ENCODE measurements at places on chromosomes 4 and X. TPM values are rescaled to one million over a fixed set of nuclear protein-coding genes. Genes with fewer than 3 reads are reported as not detected.

- DNase-seq, result no peak
- no peaks in the 10 kb centered on the region for H3K27me3 ChIP-seq
- no peak overlapping the region for H3K27ac ChIP-seq
Observed at GRCh38 chr4:1011666-1012033, 224 bp downstream of the FGFRL1 start.

The WDFY3 gene
- total RNA-seq, result 31.7 TPM

The ODAM gene
- 0.25 TPM for total RNA-seq

DNA sequence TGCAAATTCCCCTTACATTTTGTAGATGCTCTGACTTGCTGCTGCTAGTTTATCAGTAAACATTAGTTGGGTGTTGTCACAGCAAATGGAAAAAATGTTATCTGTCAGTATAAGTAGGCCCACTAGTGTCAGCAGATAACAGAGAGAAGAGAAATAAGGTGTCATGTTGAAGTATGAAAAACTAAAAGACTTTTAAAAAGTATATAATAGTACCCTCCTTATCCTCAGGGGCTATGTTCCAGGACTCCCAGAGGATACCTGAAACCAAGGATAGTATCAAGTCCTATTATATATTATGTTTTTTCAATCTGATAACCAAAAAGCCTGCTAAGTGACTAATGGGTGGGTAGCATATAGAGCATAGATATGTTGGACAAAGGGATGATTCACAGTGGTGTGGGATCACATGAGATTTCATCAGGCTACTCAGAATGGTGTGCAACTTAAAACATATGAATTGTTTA lies 11.6 kb upstream of the BMP2K start:
- no peaks in the 10 kb centered on the region for H3K36me3 ChIP-seq
- no peaks in the 10 kb centered on the region for H3K4me1 ChIP-seq
- DNase-seq, result no peak

The GPR50 gene
- not detected for total RNA-seq

DNA sequence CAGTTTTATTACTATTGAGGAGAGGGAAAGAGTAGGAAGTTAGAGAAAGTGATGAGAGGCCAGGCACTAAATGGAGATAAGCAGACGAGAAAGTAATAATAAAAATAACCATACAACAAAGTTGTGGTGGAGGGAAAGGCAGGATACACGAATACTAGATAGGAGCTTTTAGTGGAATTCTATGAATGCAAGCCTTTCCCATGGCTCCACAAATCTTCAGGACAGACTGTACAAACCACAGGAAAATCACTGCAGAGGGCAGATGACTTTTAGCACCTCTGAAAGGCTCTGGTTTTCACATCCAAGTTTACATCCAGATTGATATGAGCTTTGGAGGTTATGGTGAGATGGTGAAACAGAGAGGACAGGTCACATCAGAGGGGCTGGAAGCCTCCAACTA lies 41.5 kb downstream of the TNIP3 start:
- DNase-seq, result no peak
- no peak overlapping the region for H3K4me3 ChIP-seq
- H3K4me1 ChIP-seq, result no peaks in the 10 kb centered on the region
- H3K27me3 ChIP-seq, result no peaks in the 10 kb centered on the region

DNA sequence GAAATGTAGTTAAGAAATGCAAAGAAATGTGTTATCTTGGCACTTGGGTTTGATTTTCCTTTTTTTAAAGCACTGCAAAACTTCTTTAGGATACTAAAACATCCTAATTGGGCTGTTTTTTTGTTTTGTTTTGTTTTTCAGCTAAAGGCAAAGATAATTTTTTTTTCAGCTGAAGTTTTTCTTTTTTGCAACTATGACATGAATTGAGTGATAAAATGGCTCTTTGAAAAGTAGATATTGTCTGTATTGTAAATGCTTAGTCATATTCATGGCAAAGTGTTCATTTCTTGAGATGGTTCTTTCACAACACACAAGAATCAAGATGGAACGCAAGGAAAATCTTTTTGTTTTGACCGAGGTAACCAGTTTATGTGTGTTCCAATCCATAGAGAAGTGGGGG lies 35.1 kb downstream of the KLF3 start:
- no peak overlapping the region for H3K4me3 ChIP-seq
- H3K27ac ChIP-seq, result no peak overlapping the region
- H3K27me3 ChIP-seq, result no peaks in the 10 kb centered on the region
- H3K36me3 ChIP-seq, result peaks cover 40% of the 10 kb centered on the region

- no peaks in the 10 kb centered on the region for H3K4me1 ChIP-seq
- DNase-seq, result no peak
- H3K27ac ChIP-seq, result no peak overlapping the region
- H3K27me3 ChIP-seq, result no peaks in the 10 kb centered on the region
Observed at GRCh38 chr4:43990963-43991362, 457.6 kb downstream of the KCTD8 start.

The GCNA gene
- total RNA-seq, result 1.1 TPM

- H3K27ac ChIP-seq, result no peak overlapping the region
- H3K27me3 ChIP-seq, result no peaks in the 10 kb centered on the region
- H3K4me3 ChIP-seq, result no peak overlapping the region
- DNase-seq, result no peak
- peaks cover 22% of the 10 kb centered on the region for H3K4me1 ChIP-seq
Observed at GRCh38 chr4:153464068-153464467, 2.1 kb upstream of the TMEM131L start.

DNA sequence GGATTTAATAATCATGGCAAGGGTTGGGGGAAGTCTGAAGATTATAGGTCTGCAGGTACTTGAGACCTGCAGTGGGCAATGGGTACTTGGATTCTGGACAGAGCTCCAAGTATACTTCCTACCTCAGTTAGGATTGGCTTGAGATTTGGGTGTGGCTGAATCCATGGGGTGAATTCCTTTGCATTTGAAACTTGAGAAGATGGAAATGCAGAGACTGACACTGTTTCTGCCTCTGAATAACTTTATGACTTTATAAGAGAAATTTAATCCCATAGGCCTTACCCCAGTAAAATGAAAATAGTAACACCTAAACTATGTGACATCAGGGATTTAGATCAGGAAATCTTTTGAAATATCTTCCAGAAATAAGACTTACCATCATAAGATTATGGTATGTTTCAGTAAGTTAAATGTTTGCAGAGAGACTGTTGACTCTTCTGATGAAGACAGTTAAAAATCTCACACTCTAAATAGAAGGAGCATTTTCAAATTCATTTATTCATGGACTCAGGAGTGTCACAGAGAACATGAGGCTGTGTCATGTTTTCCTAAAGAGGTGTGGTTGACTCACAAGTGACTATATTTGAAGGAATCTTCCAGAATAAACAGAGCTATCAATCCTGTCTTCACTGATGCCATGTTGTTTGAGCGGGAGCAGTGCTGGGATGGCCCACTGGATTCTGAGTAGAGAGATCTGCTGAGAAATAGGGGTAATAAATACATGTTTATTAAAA lies 513.5 kb upstream of the NR3C2 start:
- DNase-seq, result no peak
- H3K27me3 ChIP-seq, result no peaks in the 10 kb centered on the region
- no peak overlapping the region for H3K27ac ChIP-seq
- no peaks in the 10 kb centered on the region for H3K36me3 ChIP-seq

The SMS gene
- 13.9 TPM for total RNA-seq

DNA sequence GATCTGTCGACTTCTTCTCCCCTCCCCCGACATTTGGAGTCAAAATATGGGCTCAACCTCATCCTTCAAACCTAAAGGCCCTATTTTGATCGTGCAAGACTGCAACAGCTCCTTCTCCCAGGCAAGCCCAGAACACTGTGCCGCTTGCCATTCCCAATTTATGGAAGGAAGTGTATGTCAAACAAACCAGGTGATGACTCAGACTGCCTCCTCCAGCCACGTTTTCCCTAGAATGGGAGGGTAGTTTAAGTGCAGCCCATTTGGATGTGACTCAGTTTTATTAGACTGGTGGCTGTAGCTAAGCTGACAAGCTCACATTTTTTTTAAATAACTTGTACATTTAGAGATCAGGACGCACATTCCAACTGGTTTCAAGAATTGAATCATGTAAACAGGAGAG lies 570.4 kb upstream of the DIPK2B start:
- no peak overlapping the region for H3K27ac ChIP-seq
- H3K4me3 ChIP-seq, result no peak overlapping the region
- no peak for DNase-seq
- no peaks in the 10 kb centered on the region for H3K36me3 ChIP-seq
- H3K27me3 ChIP-seq, result no peaks in the 10 kb centered on the region
- H3K4me1 ChIP-seq, result peaks cover 3% of the 10 kb centered on the region

DNA sequence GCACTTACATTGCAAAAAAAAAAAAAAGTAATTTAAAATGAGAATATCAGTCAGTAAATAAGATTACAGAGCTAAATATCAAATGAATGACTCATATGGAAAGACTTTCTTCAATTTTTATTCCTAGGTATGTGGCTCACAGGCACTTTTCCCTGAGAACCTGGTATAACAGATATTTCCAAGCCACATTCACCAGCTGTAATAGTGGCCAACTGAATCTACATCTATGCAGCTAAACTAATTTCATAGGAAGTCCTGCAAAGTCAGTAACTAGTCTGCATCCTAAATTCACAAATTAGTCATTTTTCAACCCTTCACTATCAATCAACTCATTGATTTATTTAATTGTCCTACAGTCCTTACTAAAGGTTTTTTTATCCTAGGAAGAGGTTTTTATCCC lies 5.6 kb downstream of the PDE5A start:
- H3K27ac ChIP-seq, result no peak overlapping the region
- no peaks in the 10 kb centered on the region for H3K36me3 ChIP-seq
- H3K4me3 ChIP-seq, result no peak overlapping the region
- H3K27me3 ChIP-seq, result no peaks in the 10 kb centered on the region
- no peak for DNase-seq

DNA sequence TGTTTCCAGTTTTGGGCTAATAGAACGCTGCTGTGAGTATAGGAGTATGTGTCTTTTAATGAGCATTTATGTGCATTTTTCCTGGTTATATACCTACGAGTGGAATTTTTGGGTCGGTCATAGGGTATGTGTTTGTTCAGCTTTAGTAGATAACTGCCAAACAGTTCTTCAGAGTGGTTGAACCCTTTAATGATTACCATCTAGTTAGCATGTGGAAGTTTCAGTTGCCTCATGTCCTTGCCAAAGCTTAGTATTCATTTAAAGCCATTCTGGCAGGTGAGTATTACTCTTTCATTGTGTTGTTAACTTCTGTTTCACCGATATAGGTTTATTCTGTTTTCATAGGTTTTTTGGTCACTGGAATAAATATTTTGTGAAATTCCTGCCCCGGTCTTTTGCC lies 229.1 kb downstream of the ARHGAP10 start:
- no peaks in the 10 kb centered on the region for H3K36me3 ChIP-seq
- peaks cover 3% of the 10 kb centered on the region for H3K27me3 ChIP-seq
- H3K4me1 ChIP-seq, result no peaks in the 10 kb centered on the region

GRCh38 chrX:42149281-42149680 lies 225.9 kb upstream of the CASK start:
- no peaks in the 10 kb centered on the region for H3K27me3 ChIP-seq
- no peak overlapping the region for H3K4me3 ChIP-seq
- no peak for DNase-seq
- H3K36me3 ChIP-seq, result no peaks in the 10 kb centered on the region
- no peak overlapping the region for H3K27ac ChIP-seq

DNA sequence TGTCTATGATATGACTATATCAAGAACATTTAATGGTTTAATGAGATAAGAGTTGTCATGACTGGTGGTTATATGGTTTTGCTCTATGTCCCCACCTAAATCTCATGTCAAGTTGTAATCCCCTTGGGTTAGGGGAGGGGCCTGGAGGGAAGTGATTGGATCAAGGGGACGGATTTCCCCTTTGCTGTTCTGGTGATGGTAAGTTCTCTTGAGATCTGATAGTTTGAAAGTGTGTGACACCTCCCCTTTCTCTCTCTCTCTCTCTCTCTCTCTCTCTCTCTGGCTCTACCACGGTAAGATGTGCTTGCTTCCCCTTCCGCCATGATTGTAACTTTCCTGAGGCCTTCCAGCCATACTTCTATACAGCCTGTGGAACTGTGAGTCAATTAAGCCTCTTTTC lies 803.4 kb downstream of the TRIML1 start:
- no peak overlapping the region for H3K4me3 ChIP-seq
- no peaks in the 10 kb centered on the region for H3K4me1 ChIP-seq
- H3K27me3 ChIP-seq, result peaks cover 5% of the 10 kb centered on the region
- H3K27ac ChIP-seq, result no peak overlapping the region

GRCh38 chr4:149549911-149550310 lies 265.7 kb downstream of the IQCM start:
- peak; percentile 33 for DNase-seq
- no peak overlapping the region for H3K4me3 ChIP-seq
- no peaks in the 10 kb centered on the region for H3K36me3 ChIP-seq
- no peak overlapping the region for H3K27ac ChIP-seq

The SPOCK3 gene
- 0.08 TPM for total RNA-seq

DNA sequence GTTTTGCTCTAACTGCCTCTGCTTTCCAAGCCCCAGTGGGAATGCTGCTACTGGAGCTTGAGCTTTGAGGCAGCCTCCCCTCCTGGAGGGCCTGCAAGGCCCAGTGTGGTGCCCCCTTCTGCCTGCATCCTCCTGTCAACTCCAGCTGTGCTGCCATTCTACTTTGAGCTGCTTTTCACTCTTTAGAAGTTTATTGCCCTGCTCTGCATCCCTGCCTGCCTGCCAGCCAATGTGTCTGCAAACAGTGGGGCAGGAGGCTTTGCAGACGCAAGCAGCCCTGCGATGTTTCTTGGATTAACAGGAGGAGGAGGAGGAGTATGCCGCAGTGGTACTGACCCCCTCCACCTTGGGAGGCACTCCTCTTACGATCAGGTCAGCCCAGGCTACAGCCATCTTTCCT lies 16.4 kb downstream of the TMEM31 start:
- no peaks in the 10 kb centered on the region for H3K36me3 ChIP-seq
- H3K27ac ChIP-seq, result no peak overlapping the region
- no peak overlapping the region for H3K4me3 ChIP-seq
- H3K27me3 ChIP-seq, result no peaks in the 10 kb centered on the region
- no peak for DNase-seq

- no peak overlapping the region for H3K4me3 ChIP-seq
- H3K27me3 ChIP-seq, result no peaks in the 10 kb centered on the region
- H3K36me3 ChIP-seq, result no peaks in the 10 kb centered on the region
- no peaks in the 10 kb centered on the region for H3K4me1 ChIP-seq
- H3K27ac ChIP-seq, result no peak overlapping the region
Observed at GRCh38 chr4:100936661-100937375, 410.5 kb downstream of the PPP3CA start.

The TMSB15B gene
- total RNA-seq, result 0.79 TPM

- H3K27me3 ChIP-seq, result no peaks in the 10 kb centered on the region
- peaks cover 3% of the 10 kb centered on the region for H3K36me3 ChIP-seq
Observed at GRCh38 chrX:1444561-1445500, 7.9 kb downstream of the ASMTL start.

The GABRA4 gene
- total RNA-seq, result not detected

DNA sequence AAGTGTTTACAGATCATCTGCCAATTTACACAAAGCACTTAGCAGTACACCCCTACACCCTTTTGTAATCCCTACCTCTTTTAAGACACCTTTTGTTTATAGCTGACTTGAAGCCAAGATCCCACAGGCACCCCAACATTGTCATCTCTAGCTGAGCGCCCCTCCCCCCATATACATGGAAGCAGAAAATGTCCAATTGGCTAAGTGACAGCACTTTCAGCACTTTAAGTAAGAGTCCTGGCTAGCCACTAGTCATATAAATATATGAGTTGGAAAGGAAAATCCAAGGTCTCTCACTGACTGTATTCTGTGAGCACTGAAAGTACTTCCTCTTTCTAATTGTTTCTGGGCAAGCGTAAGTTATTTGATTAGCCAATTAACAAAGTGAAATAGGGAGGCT lies 108.2 kb downstream of the NSUN7 start:
- DNase-seq, result no peak
- H3K27me3 ChIP-seq, result no peaks in the 10 kb centered on the region
- H3K4me1 ChIP-seq, result no peaks in the 10 kb centered on the region
- peaks cover 1% of the 10 kb centered on the region for H3K36me3 ChIP-seq
- no peak overlapping the region for H3K27ac ChIP-seq

Measured in liver (tissue), 10 donors.